Testis (tissue), 5 donors: ENCODE measurements at places on chromosomes 5 and 9.

- no peak for DNase-seq
These were observed 63.8 kb downstream of the PAM start for GRCh38 chr5:102818934-102819333.

DNA sequence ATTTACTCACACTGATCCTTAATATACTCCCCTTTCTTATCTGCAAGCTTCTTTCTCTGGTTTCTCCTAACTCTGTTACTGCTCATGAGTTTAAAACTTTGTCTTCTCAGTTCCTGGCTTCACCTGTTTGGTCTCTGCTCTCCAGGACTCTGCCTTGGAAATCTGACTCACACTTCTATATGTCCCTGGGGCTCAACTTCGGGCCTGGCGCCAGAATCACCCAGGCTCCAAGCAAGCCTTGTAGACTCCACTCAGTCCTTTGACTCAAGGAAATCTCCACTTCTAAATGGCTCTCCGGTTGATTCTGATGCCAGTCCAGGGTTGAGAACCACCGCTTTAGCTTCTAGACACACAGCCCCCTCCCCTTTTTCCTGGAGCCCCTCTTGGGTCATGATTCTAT, 57.8 kb downstream of the TMC1 start:
- DNase-seq = no peak

- DNase-seq = peak; percentile 81
These were observed 29.4 kb downstream of the HRH2 start for GRCh38 chr5:175687231-175687701.

DNA sequence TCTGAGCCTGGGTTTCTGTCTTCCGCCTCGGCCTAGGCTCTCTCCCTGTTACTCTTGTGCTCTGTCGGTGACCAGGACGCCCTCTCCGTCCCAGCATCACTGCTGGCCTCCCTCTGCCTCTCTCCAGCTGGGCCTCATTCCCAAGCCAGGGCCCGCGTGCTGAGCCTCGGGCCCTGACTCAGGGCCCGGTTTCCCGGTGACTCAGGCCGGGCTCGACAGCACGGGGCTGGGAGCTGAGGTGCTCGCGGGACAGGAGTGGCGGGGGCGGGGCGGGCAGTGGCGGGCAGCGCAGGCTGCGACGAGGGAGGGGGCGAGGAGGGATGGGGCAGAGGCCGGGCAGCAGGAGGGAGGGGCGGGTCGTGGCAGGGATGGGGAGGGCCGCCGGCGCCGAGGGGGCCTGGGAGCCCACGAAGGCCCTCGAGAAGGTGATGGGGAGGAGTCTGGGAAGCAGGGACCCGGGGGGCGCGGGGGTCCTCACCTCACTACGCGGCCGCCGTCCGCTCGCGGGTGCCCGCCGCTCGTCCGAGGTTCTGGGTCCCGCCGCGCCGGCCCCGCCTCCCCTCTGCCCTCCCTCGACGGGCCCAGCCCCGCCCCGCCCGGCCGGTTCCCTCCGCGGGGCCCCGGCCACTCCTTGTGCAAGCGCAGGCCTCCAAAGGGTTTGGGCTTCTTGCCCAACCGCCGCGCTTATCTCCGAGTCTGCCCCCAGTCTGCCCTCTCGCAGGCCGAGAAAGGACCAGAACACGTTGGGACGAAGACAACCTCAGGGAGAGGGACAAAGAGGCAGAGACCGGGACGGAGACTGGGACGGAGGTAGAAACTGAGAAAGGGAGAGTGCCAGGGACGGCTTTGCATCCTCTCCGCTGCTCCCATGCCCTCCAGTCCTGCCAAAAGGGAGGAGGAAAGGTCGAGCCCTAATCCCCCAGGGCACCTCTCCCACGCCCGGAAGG, at the start of gene ARAP3:
Gene ARAP3, minus strand, starts transcription at position 536 of the 947 bp plus-strand sequence. CDS start 1,744 bp downstream, outside the sequence.
- DNase-seq = peak; percentile 67

DNA sequence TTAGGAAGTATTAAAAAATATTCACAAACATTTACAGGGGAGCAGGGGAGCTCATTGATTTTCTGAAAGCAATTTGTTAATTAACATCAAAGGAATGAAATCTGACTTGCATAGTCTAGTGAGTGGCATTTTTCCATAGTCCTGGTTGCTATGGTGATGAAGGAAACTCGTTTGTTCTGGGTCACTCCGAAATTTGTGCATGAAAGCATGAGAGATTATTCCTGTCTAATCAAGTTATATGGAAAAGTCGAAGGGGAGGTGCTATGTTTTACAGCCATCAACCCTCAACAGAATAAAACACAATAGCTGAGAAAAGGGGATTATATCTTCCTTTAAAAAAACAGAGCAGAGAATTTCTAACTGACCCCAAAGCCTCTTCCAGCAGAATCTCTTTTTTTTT, 1495.7 kb upstream of the WWC1 start:
- DNase-seq = no peak

GRCh38 chr5:94184870-94185269, 433.5 kb downstream of the KIAA0825 start:
- DNase-seq = no peak

DNA sequence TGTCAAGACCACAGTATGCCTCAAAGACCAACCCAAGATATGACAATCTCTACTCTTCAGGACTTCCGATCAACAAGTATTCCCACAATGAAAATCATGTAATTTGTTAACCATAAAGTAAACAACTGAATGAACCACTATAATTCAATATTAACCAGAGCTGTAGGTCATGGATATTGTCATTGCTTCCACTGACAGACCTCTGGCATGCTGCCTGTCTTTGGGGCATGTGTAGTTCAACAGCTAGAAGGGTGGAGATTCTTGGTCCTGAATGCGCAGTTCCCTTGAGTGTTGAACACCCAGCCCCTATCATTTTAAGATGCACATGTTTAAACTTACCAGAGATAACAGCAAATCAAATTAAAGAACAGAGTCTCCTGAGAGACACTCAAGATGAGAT, 283.0 kb downstream of the CEMIP2 start:
- DNase-seq = no peak

- no peak for DNase-seq
These were observed 34.3 kb downstream of the EPB41L4B start for GRCh38 chr9:109286571-109286977.

- DNase-seq = no peak
These were observed 545.4 kb upstream of the TLE4 start for GRCh38 chr9:79026316-79026715.

- DNase-seq = no peak
These were observed 44.2 kb upstream of the SPATA31C2 start for GRCh38 chr9:88182501-88182900.

GRCh38 chr5:83482961-83483360, 11.4 kb downstream of the VCAN start:
- no peak for DNase-seq

DNA sequence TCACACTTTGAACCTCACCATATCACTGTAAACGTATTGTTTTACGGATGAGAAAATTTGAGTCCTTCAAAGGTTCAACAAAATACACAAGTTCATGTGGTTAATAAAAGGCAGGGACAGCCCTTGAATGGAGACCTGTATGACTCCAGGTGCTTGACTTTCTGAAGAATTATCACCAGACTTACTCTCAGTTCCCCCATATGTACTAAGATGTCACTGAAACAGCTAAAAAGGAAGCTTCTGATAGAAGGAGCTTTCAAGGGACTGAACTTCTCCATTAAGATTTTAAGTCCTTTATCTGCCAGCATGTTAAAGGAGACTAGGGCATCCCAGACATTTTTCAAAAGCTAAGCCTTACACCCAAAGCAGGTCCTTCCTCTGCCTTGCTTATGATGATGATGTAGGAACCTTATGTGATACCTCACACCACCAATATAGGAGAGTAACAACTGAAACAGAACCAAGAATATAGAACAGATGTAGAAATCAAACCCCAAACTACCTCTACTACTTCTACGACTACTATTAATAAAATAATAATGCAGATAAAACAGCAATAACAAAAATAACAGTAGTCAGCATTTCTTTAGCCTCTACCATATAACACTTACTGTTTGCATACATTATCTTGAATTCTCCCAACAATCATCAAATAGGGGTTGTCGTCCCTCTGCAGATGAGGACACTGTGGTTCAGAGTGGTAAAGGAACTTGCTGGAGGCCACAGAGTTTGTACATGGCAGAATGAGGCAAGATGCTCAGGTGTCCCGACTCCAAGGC, 273.9 kb downstream of the ELAVL2 start:
- DNase-seq = no peak

GRCh38 chr5:137215261-137215660, 283.9 kb downstream of the SPOCK1 start:
- no peak for DNase-seq

DNA sequence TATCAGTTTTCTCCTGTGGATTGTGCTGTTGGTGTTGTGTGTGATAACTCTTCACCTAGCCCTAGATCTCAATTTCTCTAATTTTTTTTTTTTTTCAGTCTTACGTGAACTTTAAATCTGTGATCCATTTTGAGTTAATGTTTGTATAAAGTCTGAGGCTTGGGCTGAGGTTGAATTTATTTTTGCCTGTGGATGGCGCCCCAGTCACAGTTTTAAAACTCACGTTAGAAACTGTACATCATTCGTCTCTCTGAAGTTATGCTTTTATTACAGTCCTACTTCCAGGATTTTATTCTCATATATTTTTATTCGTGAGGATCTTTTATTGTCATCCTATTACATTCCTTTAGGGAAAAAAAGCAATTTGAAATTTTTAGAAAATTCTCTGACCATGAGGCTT, 103.1 kb downstream of the EHMT1 start:
- no peak for DNase-seq

DNA sequence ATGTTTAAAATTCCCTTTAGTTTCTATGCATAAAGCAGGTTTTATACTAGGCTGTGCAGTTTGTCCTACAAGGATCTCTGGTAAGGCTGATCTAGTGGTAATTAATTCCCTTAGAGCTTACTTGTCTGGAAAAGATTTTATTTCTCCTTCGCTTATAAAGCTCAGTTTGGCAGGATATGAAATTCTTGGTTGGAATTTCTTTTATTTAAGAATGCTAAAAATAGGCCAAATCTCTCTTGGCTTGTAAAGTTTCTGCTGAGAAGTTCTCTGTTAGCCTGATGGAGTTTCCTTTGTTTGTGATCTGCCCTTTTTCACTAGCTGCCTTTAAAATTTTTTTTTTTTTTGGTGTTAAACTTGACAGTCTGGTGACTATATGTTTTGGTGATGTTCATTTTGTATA, 237.1 kb upstream of the TLE4 start:
- DNase-seq = no peak

DNA sequence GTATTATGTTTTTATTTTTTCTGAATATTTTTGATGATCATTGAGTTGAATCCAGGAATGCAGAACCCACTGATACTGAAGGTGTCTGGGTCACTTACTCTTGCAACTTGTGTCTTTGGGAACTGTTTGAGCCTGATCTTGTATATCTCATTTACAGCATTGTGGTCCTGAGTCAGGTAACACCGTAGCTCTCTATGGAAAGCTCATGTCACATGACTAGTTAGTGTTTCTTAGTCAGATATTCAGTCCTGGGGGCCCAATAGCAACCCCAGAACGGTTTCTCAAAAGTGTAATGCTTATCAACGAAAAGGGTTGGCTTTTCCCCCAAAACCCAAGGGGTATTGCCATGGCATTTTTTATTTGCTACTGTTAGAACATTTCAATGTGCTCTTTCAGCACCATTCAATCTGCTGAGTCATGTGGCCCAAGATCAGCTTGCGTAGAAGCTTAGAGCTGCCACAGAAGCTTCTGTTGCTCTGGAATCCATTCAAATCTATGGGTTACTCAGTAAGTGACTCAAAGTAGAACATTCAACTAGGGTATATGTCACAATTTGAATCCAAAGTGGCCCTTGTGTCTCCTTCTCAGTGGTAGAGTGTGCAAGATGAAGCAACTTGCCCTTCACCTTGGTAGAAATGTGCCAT, 12.1 kb upstream of the PTAR1 start:
- no peak for DNase-seq

- peak; percentile 67 for DNase-seq
These were observed 104.0 kb upstream of the SARDH start for GRCh38 chr9:133842174-133842573.

GRCh38 chr5:124519396-124519795, 227.0 kb downstream of the ZNF608 start:
- no peak for DNase-seq

DNA sequence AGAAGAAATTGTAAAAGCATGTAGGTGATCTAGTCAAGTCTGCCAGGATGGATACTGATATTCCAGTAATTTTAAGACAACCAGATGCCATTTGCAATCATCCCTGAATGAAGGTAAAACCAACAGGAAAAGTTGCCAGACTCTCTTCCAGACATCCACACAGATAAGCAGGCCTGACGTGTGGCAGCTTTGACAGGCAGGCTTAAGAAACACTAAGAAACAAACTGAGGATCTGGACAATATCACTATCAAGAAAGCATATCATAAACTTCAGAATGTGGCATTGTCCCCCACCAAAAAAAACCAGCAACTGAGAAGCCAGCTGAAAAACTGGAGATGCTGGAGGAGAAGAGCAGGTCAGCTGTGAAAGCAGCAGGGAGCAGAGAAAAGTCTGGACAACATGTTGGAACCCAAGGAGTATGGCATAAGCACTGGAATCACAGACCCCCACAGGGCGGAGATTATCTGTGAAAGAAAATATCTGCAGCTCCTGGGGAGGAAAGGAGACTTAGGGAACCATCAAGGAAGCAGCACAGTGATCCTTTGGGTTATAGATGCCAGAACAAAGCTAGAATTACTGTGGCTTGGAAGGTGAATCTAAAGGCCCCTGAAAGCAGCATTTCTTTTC, 307.0 kb downstream of the CWC27 start:
- no peak for DNase-seq

DNA sequence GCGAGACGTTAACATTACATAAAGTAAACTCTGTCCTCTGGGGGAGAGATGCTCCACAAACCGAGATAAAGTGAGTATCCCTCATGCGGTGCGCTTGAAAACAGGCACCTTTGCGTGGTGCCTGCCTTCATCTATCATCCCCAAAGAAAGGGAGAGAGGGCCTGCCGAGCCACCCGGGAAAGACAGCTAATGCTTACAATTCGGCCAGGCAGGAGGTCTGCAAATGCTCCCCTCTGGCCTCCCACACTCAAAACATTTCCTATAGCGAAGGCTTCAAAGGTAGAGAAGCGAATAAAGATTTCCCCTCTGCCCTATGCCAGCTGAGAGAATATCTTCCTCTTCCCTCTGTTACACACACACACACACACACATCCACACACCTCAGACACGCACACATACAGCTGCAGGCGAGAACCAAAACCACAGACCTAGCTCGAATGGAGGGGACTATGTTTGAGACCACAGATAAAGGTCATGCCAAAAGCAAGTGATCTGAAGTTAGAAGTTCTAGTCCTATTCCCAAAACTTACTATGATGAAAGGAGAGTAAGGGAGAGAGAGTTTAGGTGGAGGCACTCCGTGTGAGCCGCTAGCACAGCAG, 132.8 kb downstream of the CRB2 start:
- no peak for DNase-seq

- DNase-seq = no peak
These were observed 190.7 kb downstream of the CCDC171 start for GRCh38 chr9:15743512-15743911.

DNA sequence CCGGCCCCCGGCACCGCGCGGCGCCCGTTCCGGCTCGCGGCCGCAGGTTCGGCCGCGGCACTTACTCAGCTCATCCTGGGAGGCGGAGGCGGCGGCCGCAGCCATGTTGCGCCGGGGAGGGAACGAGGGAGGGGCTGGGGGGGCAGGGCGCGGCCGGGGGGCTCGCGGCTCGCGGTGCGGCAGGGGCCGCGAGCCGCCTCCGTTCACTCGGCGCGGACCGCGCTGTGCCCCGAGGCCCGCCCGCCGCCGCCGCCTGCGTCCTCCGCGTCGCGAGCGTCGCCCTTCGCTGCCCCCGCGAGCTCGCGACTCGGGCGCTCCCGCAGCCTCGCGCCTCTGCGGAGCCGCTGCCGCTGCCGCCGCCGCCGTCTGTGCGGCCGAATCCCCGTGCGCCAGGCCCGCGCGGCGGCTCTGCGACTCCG, 735 bp downstream of the ECPAS start:
- peak; percentile 51 for DNase-seq
